SW480 (cell line): ENCODE measurements at places on chromosomes 4 and X.

DNA sequence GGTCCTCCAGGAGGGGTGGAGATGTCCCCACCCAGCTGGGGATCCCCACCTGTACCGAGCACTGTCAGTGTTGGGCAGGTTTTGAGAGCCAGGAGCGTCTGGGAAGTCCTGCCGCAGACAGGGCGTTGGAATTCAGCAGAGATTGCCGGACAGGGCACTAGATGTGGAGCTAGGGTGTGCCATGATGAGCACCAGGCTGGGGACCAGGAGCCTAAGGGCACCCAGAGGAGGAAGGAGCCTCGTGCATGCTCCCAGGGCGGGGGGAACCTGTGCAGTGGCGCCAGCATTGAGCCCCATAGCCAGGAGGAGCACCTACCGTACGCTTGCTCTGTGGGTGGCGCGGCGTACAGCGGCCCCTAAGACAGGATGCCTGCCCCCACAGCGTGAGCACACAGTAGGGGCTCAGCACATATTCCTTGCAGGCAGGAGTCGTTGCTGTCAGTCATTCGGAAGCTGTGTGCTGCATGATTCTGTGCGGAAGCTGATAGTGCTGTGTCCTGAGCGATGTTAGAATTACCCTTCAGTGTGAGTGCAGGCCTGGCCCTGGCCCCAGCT lies 18.8 kb upstream of the TADA2B start:
- DNase-seq, result no peak

GRCh38 chr4:140096921-140097320 lies 57.1 kb downstream of the MAML3 start:
- DNase-seq, result no peak

DNA sequence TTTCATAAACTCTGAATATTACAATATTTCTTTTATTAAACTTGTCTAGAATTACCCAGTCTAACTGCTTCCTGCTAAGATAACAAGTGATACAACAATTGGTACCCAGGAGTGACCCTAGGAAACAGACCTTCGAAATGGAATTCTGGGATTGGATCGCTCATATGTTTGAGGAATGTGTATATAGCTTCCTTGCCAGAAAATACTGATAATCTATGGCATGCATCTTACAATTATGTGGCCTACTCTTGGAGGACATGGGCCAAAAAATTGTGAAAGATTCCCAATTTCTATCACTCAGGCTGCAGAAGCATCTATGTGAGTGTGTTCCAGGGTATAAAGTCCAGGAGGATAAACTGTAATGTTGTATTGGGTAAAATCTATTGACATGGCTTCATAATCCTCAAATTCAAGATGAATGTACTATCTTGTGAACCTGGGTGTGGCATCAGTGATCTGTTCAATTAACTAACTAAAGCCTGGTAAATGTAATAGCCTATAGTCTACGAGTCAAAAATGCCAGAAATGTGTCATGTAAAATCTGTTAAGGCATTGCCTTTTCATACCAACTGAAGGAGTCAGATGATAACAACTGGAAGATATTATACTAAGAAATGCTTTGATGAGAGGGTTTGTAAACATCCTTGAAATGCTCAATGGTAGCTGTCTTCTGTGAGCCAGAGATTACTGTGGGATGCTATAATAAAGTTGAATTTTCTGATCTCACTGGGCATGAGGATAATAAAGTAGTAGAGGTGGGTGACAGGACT lies 1499.3 kb downstream of the PCDH7 start:
- no peak for DNase-seq

- no peak for DNase-seq
Observed at GRCh38 chr4:74161666-74162450, 3.9 kb downstream of the MTHFD2L start.

- DNase-seq, result no peak
Observed at GRCh38 chr4:87971866-87972265, 3.6 kb upstream of the SPP1 start.

- no peak for DNase-seq
Observed at GRCh38 chr4:86720508-86721068, 126.5 kb downstream of the PTPN13 start.

GRCh38 chr4:189823591-189823990 lies 117.1 kb upstream of the FRG1 start:
- no peak for DNase-seq

DNA sequence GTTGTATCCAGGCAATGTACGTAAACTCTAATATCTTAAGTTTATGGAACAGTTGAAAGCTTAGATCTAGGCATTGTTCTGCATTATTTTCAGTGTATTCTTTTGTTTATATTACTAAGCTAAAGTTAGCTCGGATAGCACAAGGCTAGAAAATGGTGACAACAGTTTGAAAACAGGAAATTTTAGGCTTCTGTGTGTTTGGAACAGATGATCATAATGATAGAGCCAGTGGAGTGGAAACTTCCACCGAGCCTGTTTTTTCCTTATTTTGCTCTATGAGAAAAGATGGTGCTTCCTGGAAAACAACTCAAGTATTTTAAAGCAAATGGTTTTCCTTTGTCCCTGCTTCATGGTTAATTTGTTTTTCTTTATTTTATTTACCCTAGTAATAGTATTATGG lies 70.8 kb downstream of the GAB1 start:
- DNase-seq, result no peak

DNA sequence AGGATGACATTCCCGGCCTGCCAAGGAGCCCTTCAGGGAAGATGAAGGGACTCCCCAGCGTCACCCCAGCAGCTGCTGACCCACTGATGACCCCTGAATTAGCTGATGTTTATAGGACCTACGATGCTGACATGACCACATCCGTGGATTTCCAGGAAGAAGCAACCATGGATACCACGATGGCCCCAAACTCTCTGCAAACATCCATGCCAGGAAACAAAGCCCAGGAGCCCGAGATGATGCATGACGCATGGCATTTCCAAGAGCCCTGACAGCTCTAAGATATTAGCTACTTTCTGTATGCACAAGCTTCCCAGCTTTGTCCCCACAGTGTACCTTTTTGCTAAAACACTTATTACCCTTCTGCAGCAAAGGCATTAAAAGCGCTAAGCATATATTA lies 14.4 kb downstream of the AMBN start:
- DNase-seq, result no peak

DNA sequence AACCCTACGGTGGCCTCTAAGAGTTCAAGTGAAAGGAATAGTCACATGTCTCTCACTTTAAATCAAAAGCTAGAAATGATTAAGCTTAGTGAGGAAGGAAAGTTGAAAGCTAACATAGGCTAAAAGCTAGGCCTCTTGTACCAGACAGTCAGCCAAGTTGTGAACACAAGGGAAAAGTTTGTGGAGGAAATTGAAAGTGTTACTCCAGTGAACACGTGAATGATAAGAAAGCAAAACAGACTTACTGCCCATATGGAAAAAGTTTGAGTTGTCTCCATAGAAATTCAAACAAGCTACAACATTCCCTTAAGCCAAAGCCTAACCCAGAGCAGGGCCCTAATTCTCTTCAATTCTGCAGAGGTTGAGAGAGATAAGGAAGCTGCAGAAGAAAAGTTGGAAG lies 51.5 kb upstream of the RAB9B start:
- no peak for DNase-seq

DNA sequence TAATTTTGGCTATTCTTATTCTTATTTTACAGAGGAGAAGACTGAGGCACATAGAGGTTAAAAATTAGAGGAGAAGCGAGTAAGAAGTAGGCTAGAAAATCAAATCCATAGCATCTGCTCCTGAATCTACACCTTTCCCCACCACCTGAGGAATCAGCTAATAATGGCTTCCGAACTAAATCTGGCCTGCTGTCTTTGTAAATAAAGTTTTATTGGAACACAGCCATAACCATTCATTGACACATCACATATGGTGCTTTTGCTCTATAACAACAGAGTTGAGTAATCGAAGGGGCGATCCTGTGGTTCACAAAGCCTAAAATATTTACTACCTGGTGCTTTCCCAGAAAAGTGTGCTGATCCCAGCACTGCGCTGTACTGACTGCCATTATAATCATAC lies 38.2 kb downstream of the F11 start:
- no peak for DNase-seq

DNA sequence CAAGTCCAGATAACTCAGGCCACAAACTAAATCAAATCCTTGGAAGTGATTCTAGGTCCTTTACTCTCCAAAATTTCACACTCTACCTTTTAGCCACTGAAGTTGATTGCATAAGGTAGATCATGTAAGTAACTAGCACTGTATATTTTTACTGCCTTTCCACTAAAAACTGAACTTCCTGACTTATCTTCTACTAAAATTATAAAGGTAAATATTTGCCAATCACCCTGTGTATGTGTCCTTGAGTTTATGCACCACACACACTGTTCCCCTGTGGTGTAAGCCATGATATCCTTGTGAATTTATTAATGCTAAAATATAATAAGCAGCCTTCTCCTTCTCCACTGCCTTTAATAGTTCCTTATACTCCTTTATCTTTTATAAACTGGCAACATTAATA lies 25.6 kb downstream of the RPS6KA6 start:
- no peak for DNase-seq

- no peak for DNase-seq
Observed at GRCh38 chrX:107753187-107753586, 22.4 kb downstream of the TSC22D3 start.

DNA sequence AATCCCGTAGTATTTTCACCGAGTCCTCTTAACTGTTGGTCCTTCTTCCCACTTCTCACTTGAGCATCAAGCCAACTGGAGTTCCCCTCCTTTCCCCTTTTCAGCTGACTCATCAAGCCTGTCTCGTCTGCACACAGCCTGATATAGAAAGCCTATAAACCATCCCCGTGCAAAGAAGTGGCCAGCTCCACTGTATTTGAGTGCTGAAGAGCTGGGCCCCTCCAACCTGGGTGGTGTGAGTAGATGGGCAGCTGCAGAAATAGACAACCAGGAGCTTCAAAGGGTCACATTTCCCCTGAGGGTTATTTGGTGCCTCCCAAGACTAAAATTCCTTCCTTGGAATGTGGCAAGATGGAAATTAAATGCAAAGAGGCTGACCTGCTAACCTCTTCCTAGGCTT lies 199.7 kb downstream of the HS6ST2 start:
- DNase-seq, result no peak

DNA sequence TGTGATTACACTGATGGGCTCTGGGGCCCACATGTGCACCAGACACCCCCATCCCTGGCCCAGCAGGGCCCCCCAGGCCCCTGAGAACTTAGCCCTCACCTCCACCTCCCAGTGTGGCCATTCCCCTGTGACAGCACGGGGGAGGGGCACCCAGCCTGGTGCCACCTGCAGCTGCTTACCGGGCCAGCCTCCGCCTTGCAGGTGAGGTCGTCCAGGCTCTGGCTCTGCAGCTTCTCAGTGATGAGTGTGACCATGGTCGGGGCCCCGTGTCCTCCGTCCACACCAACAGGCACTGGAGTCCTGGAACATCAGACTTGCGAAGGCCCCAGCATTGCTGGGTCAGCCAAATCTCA lies 15.6 kb downstream of the FAM53A start:
- DNase-seq, result no peak

- DNase-seq, result no peak
Observed at GRCh38 chrX:126124721-126125120, 41.4 kb downstream of the DCAF12L2 start.

- DNase-seq, result no peak
Observed at GRCh38 chr4:188485906-188486305, 346.7 kb downstream of the TRIML1 start.

- no peak for DNase-seq
Observed at GRCh38 chrX:108064613-108065012, 19.7 kb downstream of the VSIG1 start.

DNA sequence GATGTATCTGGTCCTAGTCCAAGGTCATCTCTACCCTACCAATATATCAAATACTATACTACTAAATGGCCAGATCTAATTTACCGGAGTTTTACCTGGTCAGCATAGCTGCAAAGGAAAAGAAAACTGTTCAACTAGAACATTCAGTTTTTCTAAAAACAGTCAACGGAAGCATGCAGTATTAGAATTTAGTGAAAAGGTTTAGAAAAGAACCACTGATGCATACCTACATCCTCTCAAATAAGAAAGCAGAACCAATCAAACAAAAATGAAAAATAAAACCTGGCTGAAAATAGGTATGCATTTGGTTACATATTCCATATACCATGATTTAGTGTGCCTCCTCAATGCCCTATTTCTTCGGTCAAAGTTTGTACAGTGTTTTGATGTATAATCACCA lies 140.0 kb downstream of the CHM start:
- no peak for DNase-seq
